ENCODE measurements at places on chromosomes 4 and X. TPM values are rescaled to one million over a fixed set of nuclear protein-coding genes. Genes with fewer than 3 reads are reported as not detected.
A peak's percentile ranks its signal among the peaks of the same experiment; 100 is the strongest.

DNA sequence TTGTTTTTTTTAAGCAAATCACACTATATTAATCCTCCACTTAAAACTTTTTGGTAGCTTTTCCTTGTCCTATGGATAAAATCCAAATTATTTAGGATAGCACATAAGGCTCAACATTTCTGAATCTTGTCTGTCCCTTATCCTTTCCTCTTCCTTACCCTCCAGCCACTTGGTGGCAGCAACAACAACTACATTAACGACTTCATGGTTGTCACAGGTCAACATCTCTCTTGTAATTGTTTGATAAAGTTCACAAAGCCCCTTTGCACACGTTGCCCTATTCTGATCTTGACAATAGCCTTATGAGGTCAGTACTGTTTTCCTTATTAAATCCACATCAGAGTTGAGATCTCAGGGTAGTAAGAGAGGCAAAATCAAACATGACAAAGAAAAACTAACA lies 269.0 kb upstream of the PABPC4L start:
- no peak for DNase-seq

DDIT4L gene
- total RNA-seq: not detected

DUSP21 gene
- total RNA-seq: not detected

BCLAF3 gene
- 6.0 TPM for total RNA-seq

DNA sequence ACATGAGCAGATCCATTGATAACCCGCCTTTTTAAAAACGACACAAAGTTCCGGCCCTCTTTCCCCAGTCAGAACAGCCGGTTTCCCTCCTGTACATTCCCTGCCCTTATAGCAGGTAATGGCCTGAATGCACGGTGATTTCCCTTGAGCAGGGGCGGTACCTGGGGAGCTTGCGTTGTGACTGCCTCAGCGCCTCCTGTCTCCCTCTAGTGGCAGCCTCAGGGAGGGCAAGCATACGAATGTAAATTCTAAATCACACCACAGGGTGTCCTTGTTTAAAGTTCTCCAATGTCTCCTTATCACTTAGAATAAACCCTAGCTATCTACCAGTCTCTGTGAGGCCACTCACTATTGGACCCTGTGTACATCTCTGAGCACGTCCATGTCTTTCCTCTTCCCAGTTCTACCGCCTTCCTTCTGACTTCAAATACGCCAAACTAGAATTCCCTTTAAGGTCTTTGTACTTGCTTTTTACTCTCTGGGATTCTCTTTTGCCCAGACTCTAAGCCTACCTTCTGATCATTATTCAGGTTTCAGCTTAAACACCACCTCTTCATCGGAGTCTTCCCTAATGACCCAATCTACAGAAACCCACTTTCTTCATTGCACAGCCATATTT lies 18.4 kb upstream of the LDB2 start:
- peak; percentile 43 for DNase-seq

GRCh38 chr4:138021139-138021830 lies 220.9 kb downstream of the SLC7A11 start:
- no peak for DNase-seq

DNA sequence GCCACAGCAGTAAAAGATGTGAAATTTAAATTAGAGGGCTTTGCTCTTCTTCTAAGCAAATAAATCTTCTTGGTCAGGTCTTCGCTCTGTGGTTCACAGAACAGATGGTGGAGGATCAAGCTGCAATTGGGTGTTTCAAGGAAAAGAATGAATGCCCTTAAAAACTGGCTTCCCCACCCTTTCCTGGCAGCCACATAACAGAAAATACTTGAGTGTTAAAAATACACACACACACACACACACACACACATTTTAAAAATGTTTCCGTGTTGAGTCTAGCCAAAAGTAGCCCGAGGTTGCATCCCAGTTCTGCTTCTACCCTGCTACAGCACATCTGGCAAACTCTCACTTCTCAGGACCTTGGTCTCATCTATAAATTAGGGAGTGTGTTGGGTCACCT lies 56.7 kb upstream of the FGFBP2 start:
- DNase-seq: no peak

HSFX4 gene
- total RNA-seq: not detected

- no peak for DNase-seq
Measured at GRCh38 chrX:34584781-34585180, 72.3 kb downstream of the TMEM47 start.

KIAA1210 gene
- not detected for total RNA-seq

GAGE12E gene
- not detected for total RNA-seq

TCP11X2 gene
- not detected for total RNA-seq

GRCh38 chr4:5717449-5718158 lies 6.6 kb downstream of the EVC start:
- no peak for DNase-seq

HTR2C gene
- total RNA-seq: not detected

GRCh38 chr4:55124322-55125076 lies 896 bp downstream of the KDR start:
- DNase-seq: no peak

- no peak for DNase-seq
Measured at GRCh38 chrX:2784026-2784425, 32.2 kb downstream of the XG start.

- no peak for DNase-seq
Measured at GRCh38 chr4:181737744-181738143, 505.5 kb upstream of the TENM3 start.

TMEM271 gene
- total RNA-seq: not detected

GRCh38 chr4:168141733-168142132 lies 49.4 kb downstream of the ANXA10 start:
- no peak for DNase-seq

GRCh38 chr4:2142630-2143427 lies 83.7 kb downstream of the NAT8L start:
- no peak for DNase-seq

DNA sequence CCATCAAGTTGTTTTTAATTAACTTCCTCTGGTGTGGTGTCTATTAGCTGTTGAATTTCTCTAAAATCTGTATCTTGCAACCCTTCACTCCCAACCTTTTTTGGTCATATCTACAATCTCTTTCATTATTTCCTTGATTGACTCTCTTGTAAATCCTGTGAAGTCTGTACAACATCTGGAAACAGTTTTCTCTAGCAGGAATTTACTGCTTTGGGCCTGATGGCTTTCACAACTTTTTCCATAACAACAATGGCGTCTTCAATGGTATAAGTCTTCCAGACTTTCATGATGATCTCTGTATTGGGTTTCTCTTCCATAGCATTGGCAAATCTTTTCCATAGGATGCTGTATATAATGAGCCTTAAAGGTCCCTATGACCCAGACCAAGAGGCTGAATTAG lies 49.0 kb downstream of the TBC1D19 start:
- DNase-seq: no peak

CT45A5 gene
- total RNA-seq: not detected

- no peak for DNase-seq
Measured at GRCh38 chr4:8188085-8188484, 11.0 kb upstream of the SH3TC1 start.

GRCh38 chr4:1032861-1033260 lies 21.4 kb downstream of the FGFRL1 start:
- no peak for DNase-seq

FAM9C gene
- not detected for total RNA-seq

Measured in Panc1 (cell line).